ENCODE measurements at places on chromosomes 6 and 20.
A peak's percentile ranks its signal among the peaks of the same experiment; 100 is the strongest.

- peak; percentile 58 for DNase-seq
Measured at GRCh38 chr20:57047281-57048026, 219.0 kb downstream of the BMP7 start.

DNA sequence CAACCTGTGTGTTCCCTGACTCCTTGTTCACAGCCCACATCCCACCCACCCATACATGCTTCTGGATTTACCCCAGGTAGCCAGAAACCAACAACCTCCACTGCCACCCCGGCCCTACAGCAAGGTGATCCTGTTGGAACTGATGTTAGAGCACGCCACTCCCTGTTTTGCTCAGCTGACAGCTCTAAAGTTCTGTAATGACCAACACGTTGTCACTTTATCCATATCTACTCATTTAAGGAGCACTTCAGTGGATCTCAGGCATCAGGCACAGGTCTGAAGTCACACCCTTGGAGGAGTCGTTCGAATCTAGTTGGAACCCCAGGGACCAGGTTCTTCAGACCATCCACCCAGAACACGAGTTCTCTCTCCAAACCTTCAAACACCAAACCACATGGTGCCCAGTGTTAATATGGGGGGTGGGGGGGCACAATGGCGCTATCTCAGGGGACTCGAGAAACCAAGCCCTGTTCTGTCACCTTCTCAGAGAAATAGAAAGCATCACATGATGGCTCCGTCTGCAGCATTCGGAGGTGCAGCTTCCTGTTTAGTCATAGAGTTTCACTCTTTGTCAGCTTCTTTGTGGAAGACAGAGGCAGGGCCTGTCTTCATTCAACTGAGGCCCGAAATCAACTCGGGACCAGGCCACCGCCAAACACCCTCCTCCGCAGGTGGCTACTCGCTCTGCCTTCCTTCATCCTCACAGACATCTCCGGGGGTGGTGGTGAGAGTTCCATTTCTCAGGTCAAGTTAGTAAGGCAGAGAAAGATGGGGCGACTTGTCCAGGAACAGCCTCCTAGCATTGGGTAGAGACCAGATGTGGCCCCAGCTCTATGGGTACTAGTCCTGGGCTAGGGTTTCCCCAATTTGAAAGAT, 142.2 kb downstream of the NFATC2 start:
- DNase-seq = no peak

DNA sequence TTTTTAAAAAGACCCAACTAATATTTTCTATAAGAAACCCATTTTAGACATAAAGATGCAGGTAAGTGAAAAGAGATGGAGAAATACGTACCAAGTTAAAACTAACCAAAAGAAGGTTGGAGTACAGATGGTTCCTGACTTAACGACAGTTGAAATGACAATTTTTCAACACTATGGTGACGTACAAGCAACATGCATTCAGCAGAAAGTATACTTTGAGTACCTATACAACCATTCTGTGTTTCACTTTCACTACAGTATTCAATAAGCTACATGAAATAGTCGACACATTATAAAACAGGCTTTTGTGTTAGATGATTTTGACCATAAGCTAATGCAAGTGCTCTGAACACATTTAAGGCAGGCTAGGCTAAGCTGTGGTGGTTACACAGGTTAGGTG, 228.9 kb downstream of the RNGTT start:
- DNase-seq = no peak

- DNase-seq = peak; percentile 29
Measured at GRCh38 chr6:24922814-24923213, 12.9 kb downstream of the RIPOR2 start.

- DNase-seq = no peak
Measured at GRCh38 chr20:53679597-53680309, 86.1 kb upstream of the ZNF217 start.

GRCh38 chr6:155678361-155678760, 222.7 kb upstream of the NOX3 start:
- no peak for DNase-seq

DNA sequence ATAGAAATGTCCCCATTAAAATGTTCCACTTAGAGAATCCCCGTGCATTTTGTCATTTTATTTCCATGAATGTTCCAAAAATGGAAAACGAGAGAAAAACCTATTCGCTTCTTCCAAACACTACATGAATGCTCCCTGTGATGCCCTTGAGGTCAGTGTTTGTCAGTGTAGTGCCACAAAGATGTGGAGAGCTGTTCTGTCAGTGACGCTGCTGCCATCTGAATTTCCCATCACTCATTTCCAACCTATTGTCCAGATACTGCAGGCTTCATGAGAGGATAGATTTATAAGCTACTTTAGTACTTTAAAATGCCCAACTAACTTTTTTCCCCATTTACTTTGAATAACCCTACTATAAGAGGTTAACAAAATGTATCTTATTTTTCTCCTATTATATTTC, 335.8 kb downstream of the CDKAL1 start:
- DNase-seq = peak; percentile 28

DNA sequence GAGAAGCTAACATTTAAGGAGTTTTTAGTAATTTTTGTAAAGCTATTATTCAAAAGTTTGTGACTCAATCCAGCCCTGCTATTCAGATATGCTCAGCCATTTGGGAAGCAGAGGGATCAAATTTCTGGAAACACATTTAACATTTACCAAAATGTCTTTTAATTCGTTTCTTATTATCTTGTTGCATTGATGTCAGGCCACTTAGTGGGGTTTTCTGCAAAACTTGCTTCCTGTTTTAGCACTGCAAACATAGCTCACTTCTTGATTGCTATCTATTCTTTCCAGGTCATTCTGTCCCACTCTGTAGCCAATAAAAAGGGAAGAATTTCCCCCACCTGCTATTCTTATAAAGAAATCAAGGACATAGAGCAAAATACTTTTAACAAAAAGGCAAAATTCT, 176.9 kb upstream of the SUPT3H start:
- DNase-seq = no peak

DNA sequence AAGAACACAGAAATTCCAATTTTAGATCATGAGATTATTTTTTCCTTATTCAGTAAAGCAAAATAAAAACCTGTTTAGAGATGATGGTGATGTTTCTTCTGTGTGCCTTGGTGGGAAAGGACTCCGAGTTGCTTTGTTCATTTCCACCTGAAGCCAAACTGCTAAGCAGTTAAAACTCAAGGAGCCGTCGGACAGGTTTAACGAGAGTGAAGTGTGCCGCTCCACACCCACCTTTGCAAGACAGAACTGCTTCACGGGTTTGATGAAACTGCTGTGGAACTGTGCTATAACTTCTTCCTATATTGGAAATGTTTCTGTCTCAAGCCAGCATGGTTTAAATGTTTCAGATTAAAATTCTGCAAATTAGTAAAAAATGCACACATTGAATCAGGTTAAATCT, 9.2 kb upstream of the DSP start:
- DNase-seq = peak; percentile 37

- DNase-seq = no peak
Measured at GRCh38 chr6:109170333-109170732, 75.0 kb downstream of the CEP57L1 start.

DNA sequence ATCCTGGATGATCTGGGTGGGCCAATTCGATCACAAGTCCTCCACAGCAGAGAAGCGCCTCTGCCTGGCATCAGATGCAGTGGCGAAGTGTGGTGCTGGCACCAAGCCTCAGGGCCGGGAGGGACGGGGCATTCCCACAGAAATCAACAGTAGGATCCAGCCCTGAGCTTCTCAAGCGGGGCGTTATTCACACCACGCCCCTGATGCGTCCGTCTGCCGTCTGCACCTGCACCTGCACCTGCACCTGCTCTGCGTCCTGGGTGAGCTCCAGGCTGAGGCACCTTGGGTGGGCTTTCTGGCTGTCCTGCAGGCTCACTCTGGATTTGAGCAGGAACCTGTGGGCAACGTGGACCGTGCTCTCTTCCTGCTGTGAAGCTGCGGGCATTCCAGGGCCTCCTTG, 13.8 kb upstream of the NTSR1 start:
- peak; percentile 74 for DNase-seq

- no peak for DNase-seq
Measured at GRCh38 chr6:49555951-49556350, 5.5 kb downstream of the C6orf141 start.

DNA sequence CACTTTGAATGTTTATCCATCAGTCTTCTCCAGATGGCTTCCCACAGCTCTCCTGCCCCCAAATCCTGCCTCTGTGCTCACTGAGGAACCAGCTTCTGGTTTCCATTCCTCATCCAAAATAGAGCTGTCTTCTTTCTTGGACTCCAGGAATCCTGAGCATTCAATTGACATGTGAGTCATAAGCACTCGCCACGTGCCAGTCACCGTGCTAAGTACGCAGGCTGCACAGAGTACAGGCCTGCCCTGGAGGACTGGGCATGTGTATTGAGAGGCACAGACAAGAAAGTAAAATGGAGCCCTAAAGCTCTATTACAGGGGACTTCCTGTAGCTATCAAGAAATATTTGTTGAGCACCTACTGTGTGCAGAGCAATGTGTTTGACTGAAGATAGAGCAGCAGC, 39.7 kb upstream of the LRFN2 start:
- DNase-seq = no peak

- no peak for DNase-seq
Measured at GRCh38 chr6:149045404-149045803, 272.1 kb upstream of the TAB2 start.

GRCh38 chr6:16043171-16044135, 85.4 kb upstream of the MYLIP start:
- no peak for DNase-seq

- no peak for DNase-seq
Measured at GRCh38 chr20:53678315-53678989, 84.8 kb upstream of the ZNF217 start.

DNA sequence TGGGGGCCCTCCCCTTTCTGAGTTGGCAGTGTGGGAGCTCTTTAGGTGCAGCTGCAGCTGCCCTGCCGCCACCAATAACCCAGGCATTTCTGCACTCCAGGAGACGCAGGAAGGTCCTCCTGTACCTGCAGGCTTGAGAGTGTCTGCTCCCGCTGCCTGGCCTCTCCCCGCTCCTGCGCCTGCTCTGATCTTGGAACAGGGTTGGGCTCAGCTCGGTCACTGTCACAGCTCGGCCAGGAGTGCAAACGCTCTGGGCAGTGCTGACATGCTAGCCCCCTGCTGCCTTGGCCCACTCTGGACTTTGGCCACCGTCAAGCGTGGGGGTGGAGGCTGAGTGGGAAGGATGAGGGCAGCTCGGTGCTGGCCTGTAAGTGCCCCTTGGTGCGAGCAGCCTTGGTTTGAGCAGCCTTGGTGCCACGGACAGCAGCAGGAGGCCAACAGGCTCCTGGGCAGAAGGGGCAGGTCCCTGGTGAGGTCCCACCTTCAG, 738.1 kb upstream of the GJE1 start:
- no peak for DNase-seq

DNA sequence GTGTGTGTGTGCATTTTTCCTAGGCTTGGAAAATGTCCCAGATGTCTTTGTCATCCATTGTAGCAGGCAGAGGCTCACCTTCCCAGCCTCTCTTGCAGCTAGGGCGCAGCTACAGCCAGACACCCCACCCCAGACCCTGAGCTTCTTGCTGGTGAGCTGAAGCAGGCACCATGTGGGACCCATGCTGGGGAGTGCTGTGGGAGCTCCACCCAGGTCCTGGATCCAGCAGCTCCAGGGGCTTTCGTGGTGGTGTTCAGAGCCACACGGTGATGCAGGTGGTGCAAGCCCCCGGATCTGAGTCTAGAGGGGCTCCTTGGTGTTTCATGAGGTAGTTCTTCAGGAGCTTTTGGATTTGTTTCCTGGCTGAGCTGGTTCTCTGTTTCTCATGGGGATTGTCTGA, 56.0 kb upstream of the ZFP64 start:
- DNase-seq = no peak

DNA sequence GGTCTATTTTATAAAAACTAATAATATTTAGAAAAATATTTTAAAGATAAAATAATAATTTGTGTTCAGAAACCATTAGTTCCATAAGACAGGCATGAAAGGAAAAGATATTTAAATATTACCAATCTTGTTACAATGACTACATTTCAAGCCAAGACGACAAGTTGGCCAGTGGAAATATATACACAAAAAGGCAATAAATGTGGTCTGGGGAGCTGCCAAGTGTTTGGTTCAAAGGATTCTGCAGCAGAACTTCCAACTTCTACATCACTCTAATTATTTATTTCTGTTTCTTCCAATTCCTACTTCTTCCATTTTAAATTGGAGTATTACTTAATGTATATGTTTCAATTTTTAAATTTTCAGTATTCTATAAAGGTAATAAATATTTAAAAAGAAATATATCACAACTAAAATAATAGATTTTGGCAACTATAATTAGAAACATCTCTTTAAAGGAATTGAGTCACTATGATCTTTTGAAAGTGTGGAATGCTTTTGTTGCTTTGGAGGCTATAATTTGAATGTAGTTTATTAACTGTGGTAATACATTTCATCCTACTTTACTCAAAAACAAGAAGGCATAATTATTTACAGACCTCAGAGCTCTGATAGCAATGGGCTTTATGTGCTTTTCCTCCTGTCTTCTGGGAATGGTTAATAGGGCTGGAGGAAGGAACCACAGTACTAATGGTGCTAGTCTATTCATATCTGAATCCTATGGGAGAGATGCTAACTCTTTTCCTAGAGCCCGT, 129.7 kb upstream of the FAM184A start:
- DNase-seq = no peak

GRCh38 chr20:57464642-57465211, 60.2 kb downstream of the CTCFL start:
- no peak for DNase-seq

- DNase-seq = no peak
Measured at GRCh38 chr20:49579195-49579594, 11.3 kb upstream of the PTGIS start.

DNA sequence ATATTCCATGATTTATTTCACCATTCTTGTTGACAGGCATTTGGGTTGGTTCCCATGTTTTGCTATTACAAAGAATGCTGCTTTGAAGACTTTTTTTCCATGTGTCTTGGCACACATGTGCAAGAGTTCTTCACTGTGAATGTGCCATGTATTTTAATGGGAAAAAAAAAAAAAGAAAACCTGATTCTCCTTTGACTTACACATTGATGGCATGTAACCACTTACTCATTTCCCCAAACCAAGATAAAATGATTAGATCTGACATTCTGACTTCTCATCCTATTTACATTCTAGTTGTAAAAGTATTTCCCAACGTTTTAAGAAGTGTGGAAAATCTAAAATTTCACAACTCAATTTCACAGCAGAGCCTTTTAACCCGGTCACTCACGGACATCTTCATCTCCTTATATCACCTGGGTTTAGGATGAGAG, 4.4 kb downstream of the CAP2 start:
- DNase-seq = no peak

- no peak for DNase-seq
Measured at GRCh38 chr6:135323202-135323668, 142.1 kb downstream of the MYB start.

DNA sequence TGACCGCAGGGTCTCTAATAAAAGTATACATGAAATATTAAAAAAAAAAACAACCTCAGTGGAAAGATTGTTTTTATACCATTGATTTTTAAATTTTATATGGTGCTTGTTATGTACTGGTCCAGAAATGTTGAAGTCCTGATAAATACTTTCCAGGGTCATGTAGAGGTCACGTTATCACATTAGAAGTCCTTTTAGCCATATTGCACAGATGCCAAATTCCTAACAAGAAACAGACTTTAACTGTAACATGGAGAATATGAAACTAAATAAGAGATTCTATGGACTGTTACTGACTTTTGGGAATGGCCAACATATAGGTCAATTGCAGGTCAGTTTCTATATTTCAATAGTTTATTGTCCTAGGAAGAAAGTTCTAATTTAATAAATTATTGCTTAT, 89.0 kb downstream of the ADGRB3 start:
- no peak for DNase-seq

Data from NCI-H345 (cell line).